ENCODE measurements at places on chromosomes 2 and 18.

GRCh38 chr2:240111253-240111652, 24.9 kb downstream of the COPS9 start:
- no peak for DNase-seq

DNA sequence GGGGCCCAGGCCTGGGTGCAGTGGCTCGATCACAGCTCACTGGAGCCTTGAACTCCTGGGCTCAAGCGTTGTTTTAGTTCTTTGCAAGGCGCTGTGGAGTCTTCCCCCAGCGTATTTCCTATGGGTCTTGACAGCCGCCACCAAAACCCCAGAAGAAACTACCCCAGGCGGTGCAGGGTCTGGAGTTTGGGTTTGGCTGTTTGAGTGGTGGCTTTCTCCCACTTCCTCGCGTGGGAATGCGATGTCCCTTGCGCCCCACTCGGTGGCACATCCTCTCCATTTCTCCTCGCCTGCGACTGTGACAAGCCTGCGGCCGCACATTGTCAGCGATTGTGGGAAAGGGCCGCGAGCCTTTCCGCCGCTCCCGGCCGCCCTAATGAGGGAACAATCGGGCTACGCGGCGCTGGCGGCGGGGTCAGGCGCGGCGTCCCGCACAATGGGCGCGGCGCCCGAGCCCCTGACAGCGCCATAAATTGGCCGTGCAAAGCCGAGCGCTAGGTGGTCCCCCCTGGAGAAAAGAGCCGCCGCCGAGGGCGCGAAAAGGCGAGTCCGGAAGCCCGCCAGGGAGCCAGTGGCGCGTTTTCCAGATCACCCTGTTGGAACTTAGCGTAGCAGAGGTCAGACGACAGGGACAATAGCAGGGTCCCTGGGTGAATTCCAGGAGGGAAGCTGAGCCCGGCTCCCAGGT, 194.9 kb upstream of the POU3F3 start:
- DNase-seq: no peak

DNA sequence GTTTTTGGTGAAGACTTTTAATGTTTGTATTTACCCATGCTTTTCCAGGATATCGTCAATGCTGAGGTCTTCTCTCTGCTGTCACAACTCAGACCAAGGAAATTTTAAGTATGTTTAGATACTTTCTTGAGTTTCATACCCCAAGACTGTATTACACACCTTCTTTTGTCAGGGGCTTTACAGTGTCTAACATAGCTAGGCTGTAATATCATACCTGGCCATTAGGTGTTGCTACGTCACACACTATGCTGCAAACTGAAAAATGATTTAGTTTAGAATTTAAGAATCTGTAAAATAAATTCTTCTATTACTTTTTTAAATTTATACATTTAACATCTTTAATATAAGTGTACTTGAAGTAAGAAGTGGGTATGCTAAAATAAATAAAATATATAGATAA, 358.4 kb upstream of the NRP2 start:
- no peak for DNase-seq

- peak; percentile 12 for DNase-seq
Observed at GRCh38 chr18:9135912-9136314, 668 bp upstream of the ANKRD12 start.

DNA sequence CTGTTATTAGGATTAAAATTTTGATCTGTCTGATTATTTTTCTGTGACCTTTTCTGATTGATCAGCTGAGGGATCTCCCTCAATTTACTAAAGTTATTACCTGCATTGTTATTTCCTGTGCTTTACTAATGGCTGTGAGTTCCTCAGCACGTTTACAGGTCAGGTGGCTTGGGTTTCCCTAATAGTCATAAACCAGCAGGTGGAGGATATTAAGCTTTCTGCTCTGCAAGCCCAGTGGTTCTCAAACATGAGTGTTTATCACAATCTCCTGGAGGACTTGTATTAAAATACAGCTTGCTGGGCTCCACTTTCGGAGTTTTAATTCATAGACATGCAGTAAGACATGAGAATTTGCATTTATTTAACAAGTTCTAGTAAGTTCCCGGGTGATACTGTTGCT, 22.4 kb upstream of the UGP2 start:
- no peak for DNase-seq

GRCh38 chr2:13056259-13056843, 339.6 kb downstream of the TRIB2 start:
- DNase-seq: no peak

DNA sequence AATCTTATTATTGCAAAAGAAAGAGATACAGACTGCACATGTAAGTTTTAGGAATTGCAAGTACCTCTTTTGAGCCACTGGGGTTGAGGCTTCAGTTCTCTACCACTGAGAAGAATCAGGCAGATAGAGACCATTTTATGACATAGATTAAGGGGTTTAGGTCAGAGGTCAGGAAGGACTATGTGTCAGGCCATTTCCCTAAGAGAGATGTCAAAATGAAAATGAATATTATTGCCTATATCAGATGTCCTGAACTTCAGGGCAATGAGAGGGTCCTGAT, 113.7 kb downstream of the GATA6 start:
- DNase-seq: no peak

DNA sequence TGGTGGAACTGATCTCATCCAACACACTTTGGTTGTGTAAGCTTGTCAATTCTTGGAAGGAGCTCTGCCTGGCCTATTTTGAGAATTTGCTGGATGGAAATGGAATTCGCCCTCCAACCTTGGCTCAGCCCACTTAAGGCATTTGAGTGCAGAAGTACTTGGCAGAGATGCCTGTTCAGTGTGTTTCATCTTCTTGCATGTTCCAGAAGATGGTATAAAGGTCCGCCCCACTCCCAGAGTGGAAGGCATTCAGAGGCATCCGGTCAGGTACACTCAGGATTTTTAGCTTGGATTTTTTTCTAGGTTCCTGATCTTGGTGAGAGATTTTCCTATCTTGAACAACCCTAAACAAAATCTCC, 61.3 kb upstream of the TXNDC2 start:
- no peak for DNase-seq

GRCh38 chr2:237026981-237027711, 58.5 kb upstream of the COPS8 start:
- no peak for DNase-seq

DNA sequence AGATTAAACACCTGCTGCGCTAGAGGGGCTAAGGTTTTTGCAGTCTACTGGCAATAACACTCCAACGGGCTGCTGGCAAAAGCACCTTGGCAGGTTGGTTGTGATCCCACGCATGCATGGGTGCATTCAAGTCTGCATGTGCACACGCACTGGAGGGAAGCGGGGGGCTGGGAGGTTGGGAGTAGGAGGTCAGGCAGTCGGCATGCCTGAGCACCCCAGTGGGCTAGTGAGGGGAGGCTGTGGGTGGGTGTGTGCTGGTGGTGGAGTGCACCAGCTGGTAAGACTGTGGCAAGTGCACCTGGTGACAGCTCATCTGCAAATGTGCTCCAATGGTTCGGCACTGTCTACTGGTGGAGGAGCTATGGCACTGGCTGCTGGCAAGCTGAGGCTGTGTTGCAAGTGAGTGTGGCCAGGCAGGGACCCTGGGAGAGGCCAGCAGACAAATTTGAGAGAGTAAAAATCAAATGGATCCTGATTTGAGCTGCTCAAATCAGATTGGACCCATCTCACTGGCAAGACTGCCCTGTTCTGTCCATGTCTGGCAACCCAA, 460.6 kb upstream of the DSEL start:
- no peak for DNase-seq

GRCh38 chr2:45889053-45889452, 237.6 kb downstream of the PRKCE start:
- no peak for DNase-seq

GRCh38 chr2:231709981-231710798, 1.9 kb downstream of the PTMA start:
- DNase-seq: peak; percentile 75

GRCh38 chr2:207472343-207473048, 57.3 kb upstream of the CREB1 start:
- no peak for DNase-seq

DNA sequence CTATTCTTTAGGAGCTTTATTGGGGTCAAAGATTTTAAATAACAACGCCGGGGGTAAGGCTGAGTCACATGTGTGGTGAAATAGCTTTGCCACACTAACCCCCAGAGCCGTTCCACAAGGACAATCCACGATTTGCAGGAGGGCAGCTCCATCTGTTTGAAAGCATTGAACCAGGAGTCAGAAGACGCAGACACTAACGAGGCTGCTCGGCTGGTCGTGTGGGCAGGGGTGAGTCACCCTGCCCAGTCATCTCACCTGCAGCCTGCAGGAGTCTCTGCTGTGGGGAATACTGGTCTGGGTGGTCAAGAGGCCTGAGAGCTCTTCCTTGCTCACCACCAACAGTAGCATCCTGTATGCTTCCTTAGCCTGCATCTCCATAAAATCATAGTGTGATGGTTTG, 149.2 kb upstream of the NCK2 start:
- no peak for DNase-seq

GRCh38 chr2:25922501-25922900, 44.2 kb upstream of the ASXL2 start:
- DNase-seq: no peak

DNA sequence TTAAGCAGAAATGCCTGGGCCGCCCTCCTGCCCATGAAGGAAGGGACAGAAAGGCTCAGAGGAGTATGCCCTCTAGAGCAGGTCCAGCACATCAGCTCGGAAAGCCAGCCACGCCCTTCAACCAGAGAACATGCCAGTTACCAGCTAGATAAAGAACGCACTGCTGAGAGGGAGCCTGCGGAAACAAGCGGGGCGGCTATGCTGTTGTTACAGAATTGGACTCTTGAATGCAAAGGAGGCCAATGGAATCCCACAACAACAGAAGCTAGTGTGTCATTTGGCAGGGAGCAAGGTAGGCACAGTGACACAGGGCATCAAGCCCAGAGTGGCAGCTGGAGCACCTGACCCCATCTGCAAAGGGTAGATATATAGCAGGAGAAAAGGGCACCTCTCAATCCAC, 242.9 kb upstream of the ID2 start:
- DNase-seq: no peak

GRCh38 chr18:25349131-25349925, 2.6 kb downstream of the ZNF521 start:
- no peak for DNase-seq

DNA sequence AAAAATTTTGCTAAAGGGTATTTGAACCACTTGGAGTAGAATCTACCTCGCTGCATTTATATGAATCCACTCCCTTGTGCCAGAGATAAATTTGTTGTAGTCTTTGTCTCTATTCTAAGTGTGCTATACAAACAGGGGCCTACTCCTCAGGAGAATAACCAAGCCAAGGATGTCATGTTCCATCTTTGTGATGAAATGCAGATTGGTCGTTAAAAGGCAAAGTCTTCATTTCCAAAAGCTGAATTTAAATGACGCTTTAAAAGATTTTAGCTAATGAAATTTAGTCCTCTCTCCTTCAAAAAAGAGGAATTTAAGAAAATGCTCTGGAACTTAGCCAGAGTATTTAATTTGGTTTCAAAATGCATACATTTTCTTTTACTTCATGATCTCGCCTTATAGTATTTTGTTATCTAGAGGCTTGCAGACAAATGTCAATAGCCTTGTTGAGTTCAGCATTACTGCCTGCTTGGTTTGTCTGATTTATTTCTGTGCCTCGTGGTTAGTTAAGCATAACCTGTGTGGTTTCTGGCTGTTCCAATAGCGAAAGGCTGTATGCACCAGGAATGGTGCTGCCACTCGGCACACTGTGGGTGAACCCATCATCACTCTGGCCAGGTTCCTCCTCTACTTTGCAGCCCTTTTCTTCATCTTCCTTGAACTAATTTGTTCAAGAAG, 417.6 kb downstream of the ZNF521 start:
- no peak for DNase-seq

DNA sequence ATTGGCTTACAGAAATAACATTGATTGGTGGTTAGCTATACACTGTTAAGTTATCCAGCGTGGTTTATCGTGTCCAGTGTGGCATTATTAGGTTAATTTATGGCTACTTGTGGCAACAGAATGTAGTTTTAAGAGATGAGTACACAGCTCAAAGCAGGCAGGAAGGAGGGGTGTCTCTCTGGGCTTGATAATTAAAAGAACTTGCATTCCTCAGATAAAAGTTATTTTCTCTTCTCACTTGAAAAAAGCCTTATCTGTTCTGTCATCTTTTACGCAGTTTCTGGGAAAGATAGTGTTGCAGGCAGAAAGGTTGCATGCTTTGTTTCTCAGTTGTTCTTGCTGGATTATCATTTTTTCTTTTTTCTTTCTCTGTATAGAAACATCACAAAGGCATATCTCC, 154.4 kb upstream of the COL3A1 start:
- DNase-seq: no peak

DNA sequence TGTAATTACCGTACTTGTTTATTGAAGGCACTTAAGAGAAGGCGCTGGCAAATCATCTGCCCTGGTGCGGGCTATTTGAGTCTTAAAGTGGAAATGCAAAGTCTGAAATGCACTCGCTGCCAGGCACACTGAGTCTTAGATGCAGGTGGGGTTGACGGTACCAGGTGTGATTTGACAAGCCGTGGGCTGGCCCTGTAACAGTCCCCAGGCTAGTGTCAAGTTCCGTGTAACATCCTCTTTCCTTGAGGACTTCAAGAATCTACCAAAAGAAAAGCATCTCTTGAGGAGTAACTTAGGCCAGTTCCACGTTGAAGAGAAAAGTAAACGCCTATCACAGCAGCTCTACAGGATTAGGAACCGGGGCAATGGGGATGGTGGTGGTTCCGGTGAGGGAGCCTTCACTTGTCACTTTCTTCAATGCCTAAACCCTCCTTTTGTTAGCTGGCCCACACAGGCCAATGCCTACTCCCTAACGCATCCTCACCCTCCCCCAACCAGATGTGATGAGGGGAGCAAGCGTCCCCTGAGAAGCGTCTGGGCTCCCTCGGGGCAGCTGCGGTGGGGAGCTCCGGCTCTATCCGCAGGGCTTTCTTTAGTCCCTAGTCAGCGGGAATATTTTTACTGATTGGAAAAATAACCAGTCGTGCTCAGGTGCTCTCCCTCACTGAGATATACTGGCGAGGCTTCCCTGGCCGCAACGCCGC, 1.5 kb upstream of the UGP2 start:
- peak; percentile 3 for DNase-seq

GRCh38 chr2:69601179-69601612, 42.3 kb downstream of the AAK1 start:
- no peak for DNase-seq

GRCh38 chr2:26054598-26055348, 20.9 kb downstream of the RAB10 start:
- DNase-seq: no peak

DNA sequence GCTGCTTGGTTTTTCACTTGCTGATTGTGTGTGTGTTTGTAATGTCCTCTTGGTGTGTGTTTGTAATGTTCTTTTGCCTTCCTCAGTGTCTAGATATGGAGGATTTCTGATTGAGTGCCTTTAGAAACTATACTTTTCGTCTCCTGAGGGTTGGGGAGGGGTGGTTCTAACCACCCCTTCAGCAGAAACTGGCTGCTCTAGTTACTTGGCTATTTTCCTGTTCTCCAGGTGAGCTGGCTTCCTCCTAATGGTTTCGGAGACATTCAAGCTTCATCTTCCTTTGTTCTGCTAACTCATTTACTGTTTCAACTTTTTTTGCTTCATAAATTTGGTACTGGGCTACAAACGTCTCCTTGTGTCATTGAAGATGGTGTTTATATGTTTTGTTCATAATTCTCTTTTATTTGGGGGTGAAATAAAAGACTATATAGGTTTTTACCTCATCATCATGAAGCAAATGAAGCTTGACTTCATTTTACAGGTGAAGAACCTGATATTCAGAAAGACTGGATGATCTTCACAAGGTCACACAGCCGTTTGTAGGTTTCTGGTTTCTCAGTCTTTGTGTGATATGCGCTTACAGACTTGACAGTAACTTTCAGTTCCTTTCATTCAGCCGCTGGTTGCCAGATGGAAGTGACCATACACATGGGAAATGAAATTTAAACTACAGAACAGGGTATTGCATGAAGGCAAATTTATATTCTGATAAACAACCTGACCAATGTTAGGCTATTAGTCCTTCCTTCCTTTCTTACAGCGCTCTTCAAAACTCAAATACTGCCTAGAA, 238.5 kb downstream of the GALR1 start:
- no peak for DNase-seq

All from stimulated activated CD8-positive, alpha-beta memory T cell treated with anti-CD3 and anti-CD28 coated beads, Interleukin-7, amount 100 ng/mL, for 1 hour (primary cell).